ENCODE measurements at places on chromosomes 2 and 18. TPM values are rescaled to one million over a fixed set of nuclear protein-coding genes. Genes with fewer than 3 reads are reported as not detected.

DNA sequence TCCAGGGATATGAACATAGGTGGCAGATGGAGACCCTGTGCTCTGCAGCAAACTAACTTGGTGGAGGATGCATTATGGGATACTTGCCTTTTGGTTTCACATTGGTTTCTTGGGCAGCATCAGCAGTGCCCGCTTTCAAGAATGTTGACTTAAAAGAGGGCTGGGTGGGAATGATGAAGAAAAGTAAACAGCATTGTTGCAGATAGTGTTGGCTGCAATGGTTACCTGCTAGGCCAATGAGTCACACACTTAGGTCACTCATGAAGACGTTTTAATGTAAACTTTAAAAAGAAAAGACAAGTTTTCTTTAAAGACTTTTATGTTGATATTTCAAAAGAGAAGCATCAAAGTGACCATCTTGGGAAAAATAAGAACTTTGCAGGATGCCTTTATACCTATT lies 26.1 kb upstream of the FAM237A start:
- DNase-seq: peak; percentile 9
- no peak overlapping the region for H3K4me3 ChIP-seq
- no peak overlapping the region for H3K27ac ChIP-seq
- no peaks in the 10 kb centered on the region for H3K4me1 ChIP-seq
- H3K27me3 ChIP-seq: no peaks in the 10 kb centered on the region

The EFHD1 gene
- 4.2 TPM for total RNA-seq

The RETREG2 gene
- 89.1 TPM for total RNA-seq

- no peak for DNase-seq
- no peaks in the 10 kb centered on the region for H3K27me3 ChIP-seq
- no peaks in the 10 kb centered on the region for H3K36me3 ChIP-seq
- H3K4me3 ChIP-seq: no peak overlapping the region
Measured at GRCh38 chr2:64780041-64780440, 126.3 kb upstream of the SERTAD2 start.

GRCh38 chr18:47215554-47216138 lies 35.8 kb downstream of the SKOR2 start:
- H3K27ac ChIP-seq: no peak overlapping the region
- no peaks in the 10 kb centered on the region for H3K36me3 ChIP-seq
- peak; percentile 78 for DNase-seq
- no peaks in the 10 kb centered on the region for H3K4me1 ChIP-seq
- no peak overlapping the region for H3K4me3 ChIP-seq

DNA sequence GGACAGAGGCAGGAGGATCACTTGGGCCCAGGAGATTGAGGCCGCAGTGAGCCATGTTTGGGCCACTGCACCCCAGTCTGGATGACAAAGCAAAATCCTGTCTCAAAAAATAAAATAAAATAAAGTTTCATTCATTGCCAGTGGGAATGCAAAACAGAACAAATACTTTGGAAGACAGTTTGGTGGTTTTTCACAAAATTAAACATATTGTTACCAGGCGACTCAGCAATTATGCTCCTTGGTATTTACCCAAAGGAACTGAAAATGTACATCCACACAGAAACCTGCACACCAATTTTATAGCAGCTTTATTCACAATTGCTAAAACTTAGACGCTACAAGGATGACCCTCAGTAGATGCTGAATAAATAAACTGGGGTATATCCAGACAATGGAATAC lies 35.8 kb downstream of the FOSL2 start:
- no peaks in the 10 kb centered on the region for H3K36me3 ChIP-seq
- DNase-seq: no peak
- H3K27ac ChIP-seq: no peak overlapping the region

- no peak for DNase-seq
- H3K36me3 ChIP-seq: no peaks in the 10 kb centered on the region
- no peak overlapping the region for H3K27ac ChIP-seq
- H3K4me1 ChIP-seq: no peaks in the 10 kb centered on the region
Measured at GRCh38 chr18:76953583-76954233, 131.4 kb downstream of the ZNF236 start.

The RASGRP3 gene
- 8.6 TPM for total RNA-seq

- no peak overlapping the region for H3K4me3 ChIP-seq
- no peak overlapping the region for H3K27ac ChIP-seq
- no peaks in the 10 kb centered on the region for H3K4me1 ChIP-seq
- DNase-seq: no peak
Measured at GRCh38 chr2:239667431-239667985, 266.7 kb upstream of the HDAC4 start.

- H3K4me1 ChIP-seq: no peaks in the 10 kb centered on the region
- H3K27ac ChIP-seq: no peak overlapping the region
- DNase-seq: no peak
- H3K36me3 ChIP-seq: no peaks in the 10 kb centered on the region
Measured at GRCh38 chr2:206859330-206859739, 80.0 kb upstream of the CPO start.

DNA sequence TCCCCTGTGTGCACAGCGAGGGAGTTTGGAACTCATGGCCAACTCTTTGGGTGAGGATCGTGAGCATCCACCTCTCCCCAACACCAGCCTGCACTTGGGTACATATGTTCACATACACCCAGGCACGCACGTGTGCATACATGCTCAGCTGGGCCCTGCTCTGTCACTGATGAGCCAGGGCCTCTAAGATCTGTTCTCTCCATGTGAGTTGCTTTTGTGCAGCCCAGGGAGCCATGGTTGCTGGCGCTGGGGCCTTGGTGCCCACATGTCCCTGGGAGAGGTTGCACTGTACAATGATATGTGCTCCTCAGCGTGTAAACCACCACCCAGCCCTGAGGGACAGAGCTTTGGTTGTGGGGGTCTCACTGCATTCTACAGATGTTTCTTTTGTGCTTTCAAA lies 44.1 kb downstream of the KLHL29 start:
- no peak for DNase-seq
- H3K4me1 ChIP-seq: peaks cover 9% of the 10 kb centered on the region
- no peaks in the 10 kb centered on the region for H3K36me3 ChIP-seq
- H3K4me3 ChIP-seq: no peak overlapping the region
- H3K27me3 ChIP-seq: no peaks in the 10 kb centered on the region

DNA sequence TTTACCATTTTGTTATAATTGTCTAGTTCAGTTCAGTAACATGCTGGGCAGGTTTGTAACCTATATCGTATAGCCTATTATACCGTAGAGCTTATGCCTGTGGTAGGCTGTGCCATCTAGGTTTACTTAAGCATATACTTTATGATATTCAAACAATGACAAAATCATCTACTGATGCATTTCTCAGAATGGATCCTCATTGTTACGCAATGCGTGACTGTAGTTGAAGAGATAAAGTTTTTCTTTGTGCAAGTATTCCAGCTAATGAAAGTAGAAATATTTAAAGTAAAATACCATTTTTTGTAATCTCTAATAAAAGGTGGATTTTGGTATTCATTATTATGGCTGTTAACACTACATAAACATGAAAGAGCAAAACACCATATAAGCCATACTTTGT lies 100.2 kb downstream of the LRRTM4 start:
- no peak overlapping the region for H3K4me3 ChIP-seq
- DNase-seq: no peak
- H3K4me1 ChIP-seq: no peaks in the 10 kb centered on the region
- H3K27ac ChIP-seq: no peak overlapping the region
- no peaks in the 10 kb centered on the region for H3K36me3 ChIP-seq

GRCh38 chr2:165164201-165164600 lies 39.6 kb downstream of the SCN3A start:
- no peaks in the 10 kb centered on the region for H3K4me1 ChIP-seq
- no peak overlapping the region for H3K27ac ChIP-seq
- no peak overlapping the region for H3K4me3 ChIP-seq
- no peaks in the 10 kb centered on the region for H3K27me3 ChIP-seq
- H3K36me3 ChIP-seq: no peaks in the 10 kb centered on the region

DNA sequence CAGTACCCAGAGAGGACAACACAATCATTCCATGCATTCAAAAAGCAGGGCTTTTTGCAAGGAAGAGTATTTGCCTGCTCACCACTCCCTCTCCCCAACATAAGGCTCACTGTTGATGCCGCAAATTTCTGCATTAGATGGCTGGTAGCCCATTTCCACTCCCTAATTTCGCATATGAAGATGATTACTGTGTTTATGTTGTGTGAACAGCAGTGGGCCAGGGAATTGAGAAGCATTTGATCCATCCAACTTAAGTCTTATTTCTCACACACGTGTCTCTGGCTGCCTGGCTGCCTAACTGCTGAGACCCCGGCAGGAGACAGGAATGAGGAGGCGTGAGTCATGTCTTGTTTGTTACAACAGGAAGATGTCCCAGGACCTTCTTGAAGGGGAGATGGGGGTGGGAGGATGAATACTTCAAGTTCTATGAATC lies 294.1 kb downstream of the ALK start:
- DNase-seq: no peak
- no peaks in the 10 kb centered on the region for H3K36me3 ChIP-seq
- H3K4me1 ChIP-seq: no peaks in the 10 kb centered on the region
- H3K27me3 ChIP-seq: peaks cover 4% of the 10 kb centered on the region

GRCh38 chr2:180907731-180908130 lies 72.7 kb upstream of the UBE2E3 start:
- DNase-seq: no peak
- H3K27me3 ChIP-seq: no peaks in the 10 kb centered on the region
- no peak overlapping the region for H3K4me3 ChIP-seq
- H3K4me1 ChIP-seq: peaks cover 3% of the 10 kb centered on the region
- H3K36me3 ChIP-seq: no peaks in the 10 kb centered on the region

DNA sequence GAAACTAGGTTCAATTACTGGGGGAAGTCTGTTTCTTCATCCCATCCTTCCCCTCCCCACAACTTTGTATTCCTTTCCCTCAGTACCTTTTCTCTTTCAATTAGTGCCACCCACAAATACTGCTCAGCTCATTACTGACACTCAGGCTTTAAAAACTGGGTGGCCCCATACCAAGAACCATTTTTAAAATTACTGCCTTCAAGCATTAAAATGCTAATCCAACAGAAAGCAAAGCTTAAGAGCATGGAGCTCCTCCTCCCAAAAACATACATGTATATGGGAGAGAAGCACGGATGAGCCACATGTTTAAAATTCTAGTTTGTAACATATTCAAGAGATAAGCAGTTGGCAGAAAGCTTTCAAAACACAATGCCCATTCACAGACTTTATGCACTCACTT lies 44.0 kb downstream of the IRS1 start:
- no peaks in the 10 kb centered on the region for H3K36me3 ChIP-seq
- H3K27me3 ChIP-seq: no peaks in the 10 kb centered on the region
- no peak overlapping the region for H3K4me3 ChIP-seq
- no peak for DNase-seq

The ALK gene
- 0.27 TPM for total RNA-seq

DNA sequence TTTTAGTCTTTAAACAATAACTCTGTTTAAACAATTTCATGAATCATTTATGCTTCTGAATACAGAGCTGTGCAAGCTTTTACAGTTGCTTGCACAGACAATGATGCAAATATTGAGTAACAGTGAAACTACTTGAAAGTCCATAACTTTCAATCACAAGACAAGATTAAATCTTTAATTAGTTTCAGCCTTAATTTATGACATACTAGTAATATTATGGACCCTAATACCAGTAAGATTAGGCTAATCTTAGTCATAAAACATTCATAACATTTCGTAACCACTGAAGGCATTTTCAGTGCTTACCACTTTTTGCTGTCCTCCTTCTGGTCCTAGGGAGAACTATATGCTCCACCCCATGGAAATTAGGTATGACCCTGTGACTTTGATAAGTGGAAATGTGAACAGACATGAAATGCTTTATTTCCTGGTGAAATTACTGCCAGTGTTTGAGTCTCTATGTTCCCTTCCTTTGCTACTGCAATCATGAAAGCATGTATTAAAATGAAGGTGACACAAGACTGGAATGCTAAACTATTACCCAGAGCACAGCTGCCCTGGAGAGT lies 1.8 kb upstream of the COBLL1 start:
- peak; percentile 42 for DNase-seq
- H3K27ac ChIP-seq: peak overlapping the region; percentile 99
- no peak overlapping the region for H3K4me3 ChIP-seq
- H3K27me3 ChIP-seq: no peaks in the 10 kb centered on the region
- peaks cover 18% of the 10 kb centered on the region for H3K4me1 ChIP-seq
- H3K36me3 ChIP-seq: no peaks in the 10 kb centered on the region

DNA sequence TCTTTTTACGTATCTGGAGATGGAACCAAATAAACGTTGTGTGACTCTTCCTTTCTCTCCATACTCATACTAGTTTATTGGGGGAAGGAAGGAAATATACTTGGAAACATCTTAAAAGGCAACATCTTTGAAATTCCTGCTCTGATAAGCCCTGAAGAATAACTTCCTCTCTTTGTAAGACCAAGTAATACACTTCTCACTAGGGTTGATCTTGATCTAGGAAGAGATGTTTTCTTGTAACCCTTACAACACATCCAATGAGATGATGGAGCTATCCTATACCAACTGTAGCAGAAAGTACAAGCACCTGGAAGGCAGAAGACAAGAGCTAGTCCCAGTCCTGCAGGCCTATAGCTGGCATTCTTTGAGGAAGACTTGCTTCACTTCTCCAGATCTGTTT lies 2.0 kb downstream of the ANKRD44 start:
- peaks cover 5% of the 10 kb centered on the region for H3K27me3 ChIP-seq
- no peak for DNase-seq
- H3K36me3 ChIP-seq: no peaks in the 10 kb centered on the region
- no peaks in the 10 kb centered on the region for H3K4me1 ChIP-seq

The SERPINB4 gene
- total RNA-seq: not detected

The ANKRD30B gene
- total RNA-seq: not detected

DNA sequence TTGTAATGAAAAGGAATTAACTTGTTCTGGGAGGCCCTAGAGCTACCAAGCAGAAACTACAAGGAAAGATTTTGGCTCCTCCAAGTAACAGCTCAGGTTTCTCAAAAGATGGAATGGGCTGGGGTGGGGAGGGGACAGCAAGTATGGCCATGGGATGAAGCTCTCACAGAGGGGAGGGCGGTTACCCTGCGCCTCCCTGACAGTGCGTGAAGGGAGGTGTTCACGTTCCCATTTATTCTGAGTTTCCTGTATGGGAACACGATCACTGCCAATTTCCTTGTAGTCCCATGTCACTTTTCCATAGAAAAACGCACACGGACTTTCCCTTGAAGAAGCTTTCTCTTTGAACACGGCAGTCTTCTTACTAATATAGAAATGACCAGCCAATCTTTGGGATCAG lies 17.0 kb downstream of the CDC42EP3 start:
- DNase-seq: no peak
- no peaks in the 10 kb centered on the region for H3K36me3 ChIP-seq
- no peaks in the 10 kb centered on the region for H3K27me3 ChIP-seq
- peaks cover 29% of the 10 kb centered on the region for H3K4me1 ChIP-seq
- H3K4me3 ChIP-seq: no peak overlapping the region

- DNase-seq: no peak
- H3K27ac ChIP-seq: no peak overlapping the region
- H3K27me3 ChIP-seq: peaks cover 10% of the 10 kb centered on the region
- H3K36me3 ChIP-seq: no peaks in the 10 kb centered on the region
- no peaks in the 10 kb centered on the region for H3K4me1 ChIP-seq
- no peak overlapping the region for H3K4me3 ChIP-seq
Measured at GRCh38 chr2:191153716-191154115, 2.9 kb upstream of the STAT4 start.
